ENCODE measurements at places on chromosomes 1 and 21.

DNA sequence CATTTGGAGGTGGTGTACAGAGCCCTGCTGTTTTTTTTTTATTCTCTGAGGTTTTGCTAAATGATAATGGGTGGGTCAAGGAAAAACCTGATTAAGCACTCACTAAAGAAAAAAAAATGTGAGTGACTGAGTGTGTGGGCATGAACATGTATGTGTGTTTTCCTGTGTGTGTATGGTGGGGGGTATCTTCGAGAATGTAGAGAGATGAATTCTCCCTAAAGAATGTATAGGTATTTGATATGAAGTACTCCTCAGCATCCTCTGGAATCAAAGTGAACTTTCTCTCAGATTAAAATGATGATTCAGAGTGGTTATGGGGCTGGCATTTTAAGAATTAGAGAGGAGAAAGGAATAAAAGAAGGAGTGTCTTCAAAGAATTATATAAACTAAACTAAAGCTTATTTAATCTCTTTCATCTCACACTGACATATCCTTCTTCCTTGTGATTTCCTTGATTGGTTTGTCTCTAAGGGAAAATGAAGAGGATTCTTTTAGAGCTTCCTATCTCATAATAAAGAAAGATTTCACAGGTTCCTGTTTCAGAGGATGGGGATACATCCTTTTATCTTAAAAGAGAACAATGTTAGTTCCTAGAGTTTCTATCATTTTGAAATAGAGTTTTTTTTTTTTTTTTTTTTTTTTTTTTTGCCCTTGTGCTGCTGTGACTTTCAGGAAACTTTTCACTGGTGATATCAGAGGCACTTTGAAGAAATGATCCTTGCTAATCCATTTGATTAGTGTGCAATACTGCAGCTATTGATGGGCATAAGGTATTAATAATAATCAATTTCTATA is 23.9 kb downstream of the S1PR1 start:
- DNase-seq, result no peak

DNA sequence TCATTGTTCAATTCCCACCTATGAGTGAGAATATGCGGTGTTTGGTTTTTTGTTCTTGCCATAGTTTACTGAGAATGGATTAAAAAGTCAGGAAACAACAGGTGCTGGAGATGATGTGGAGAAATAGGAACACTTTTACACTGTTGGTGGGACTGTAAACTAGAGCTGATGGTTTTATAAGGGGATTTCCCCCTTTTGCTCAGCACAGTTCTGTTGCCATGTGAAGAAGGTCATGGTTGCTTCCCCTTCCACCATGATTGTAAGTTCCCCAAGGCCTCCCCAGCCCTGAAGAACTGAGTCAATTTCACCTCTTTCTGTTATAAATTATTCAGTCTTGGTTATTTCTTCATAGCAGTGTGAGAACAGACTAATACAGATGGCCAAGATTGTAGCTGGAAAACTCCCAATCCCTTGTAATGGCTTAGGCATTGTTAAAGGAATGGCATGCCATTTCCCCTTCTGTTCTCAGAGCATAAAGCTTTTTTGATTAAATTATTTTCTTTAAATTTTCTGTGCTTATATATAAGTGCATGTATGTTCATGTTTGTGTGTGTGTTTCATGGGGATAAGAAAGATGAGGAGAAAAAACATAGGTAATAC is 144.8 kb downstream of the BACH1 start:
- no peak for DNase-seq

GRCh38 chr1:163789911-163790310 is 468.2 kb downstream of the NUF2 start:
- DNase-seq, result no peak

DNA sequence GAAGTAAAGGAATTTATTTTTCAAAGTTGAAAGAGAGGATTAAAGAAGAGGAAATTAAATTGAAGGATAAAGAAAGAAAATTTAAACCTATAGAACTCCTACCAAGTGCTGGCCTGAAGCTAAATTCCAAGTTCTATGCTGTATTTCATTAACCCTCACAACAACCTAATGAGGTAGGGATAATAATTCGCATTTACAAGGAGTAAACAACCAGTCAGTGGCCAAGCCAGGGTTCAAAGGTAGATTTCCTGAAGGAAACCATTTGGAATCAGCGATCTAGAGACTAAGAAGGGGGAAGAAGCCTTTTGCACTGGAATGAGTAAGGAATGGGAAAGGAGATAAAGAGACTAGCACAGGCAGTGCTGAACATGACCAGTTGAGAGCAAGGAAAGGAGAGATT is 265.8 kb upstream of the ST6GALNAC5 start:
- no peak for DNase-seq

- no peak for DNase-seq
Measured at GRCh38 chr1:31371121-31371959, 1.5 kb downstream of the FABP3 start.

DNA sequence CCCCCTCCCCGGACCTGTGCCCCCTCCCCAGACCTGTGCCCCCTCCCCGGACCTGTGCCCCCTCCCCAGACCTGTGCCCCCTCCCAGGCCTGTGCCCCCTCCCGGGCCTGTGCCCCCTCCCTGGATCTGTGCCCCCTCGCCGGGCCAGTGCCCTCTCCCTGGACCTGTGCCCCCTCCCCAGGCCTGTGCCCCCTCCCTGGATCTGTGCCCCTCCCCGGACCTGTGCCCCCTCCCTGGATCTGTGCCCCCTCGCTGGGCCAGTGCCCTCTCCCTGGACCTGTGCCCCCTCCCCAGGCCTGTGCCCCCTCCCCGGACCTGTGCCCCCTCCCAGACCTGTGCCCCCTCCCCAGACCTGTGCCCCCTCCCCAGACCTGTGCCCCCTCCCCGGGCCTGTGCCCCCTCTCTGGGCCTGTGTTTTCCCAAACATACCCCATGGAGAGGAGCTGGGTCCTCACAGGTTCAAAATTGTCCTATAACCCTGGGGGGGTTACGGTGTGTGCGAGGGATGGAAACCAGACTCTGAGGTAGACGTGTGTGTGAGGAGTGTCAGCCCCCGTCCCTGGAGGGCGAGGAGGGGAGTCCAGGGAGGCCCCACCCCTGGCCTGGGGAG is 47.6 kb upstream of the POFUT2 start:
- DNase-seq, result no peak

- no peak for DNase-seq
Measured at GRCh38 chr1:91529856-91530255, 29.2 kb downstream of the CDC7 start.

DNA sequence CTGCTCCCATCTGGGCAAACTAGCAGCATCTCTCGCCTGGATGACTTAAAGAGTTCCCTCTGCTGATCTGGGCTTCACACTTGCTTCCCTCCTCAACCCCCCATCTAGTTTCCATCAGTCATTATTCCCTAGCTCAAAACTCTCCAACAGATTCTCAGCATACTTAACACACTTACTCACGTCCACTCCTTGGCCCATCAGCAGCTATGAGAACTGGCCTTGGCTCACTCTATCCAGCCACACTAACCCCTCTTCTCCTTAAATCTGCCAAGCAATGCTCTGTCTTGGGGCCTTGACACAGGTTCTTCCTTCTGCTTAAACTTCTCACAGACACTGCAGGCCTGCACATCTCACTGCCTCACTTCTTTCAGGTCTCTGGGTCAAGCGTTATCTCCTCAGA is 41.6 kb downstream of the GNG12 start:
- no peak for DNase-seq

DNA sequence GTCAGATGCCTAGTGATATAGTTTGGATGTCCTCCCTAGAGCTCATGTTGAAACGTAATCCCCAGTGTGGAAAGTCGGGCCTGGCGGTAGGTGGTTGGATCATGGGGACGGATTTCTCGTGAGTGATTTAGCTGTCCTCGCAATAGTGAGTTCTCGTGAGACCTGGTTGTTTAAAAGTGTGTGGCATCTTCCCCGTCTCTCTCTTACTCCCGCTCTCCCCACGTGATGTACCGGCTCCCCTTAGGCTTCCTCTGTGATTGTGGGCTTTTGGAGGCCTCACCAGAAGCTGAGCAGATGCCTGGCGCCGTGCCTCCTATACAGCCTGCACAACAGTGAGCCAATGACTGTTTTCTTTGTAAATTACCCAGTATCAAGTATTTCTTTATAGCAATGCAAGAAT is 264.5 kb downstream of the TTLL7 start:
- no peak for DNase-seq

- no peak for DNase-seq
Measured at GRCh38 chr1:2152954-2153353, 41.6 kb downstream of the FAAP20 start.

DNA sequence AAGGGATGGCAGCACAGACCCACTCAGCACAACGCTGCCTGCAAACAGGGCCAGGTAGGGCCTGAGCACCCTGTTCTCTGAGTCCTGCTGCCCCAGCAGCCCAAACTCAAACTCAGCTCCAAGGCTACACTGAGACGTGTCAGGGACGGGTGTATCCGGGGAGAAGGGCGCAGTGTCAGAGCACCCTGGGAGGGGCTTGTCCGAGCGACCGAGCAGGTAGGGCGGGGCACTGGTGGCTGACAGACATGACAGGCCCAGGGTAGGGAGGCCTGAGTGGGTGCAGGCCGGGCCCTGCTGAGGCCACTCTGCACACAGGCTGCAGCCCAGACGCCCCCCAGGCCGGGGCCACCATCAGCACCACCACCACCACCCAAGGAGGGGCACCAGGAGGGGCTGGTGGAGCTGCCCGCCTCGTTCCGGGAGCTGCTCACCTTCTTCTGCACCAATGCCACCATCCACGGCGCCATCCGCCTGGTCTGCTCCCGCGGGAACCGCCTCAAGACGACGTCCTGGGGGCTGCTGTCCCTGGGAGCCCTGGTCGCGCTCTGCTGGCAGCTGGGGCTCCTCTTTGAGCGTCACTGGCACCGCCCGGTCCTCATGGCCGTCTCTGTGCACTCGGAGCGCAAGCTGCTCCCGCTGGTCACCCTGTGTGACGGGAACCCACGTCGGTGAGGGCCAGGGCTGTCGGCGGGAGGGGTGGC is 5.5 kb downstream of the SCNN1D start:
- no peak for DNase-seq

GRCh38 chr1:109501644-109502363 is 7.7 kb downstream of the AMIGO1 start:
- DNase-seq, result no peak

- no peak for DNase-seq
Measured at GRCh38 chr1:171231326-171231725, 17.0 kb upstream of the FMO1 start.

All from NCI-H1694 (cell line).